CD4-positive, alpha-beta T cell treated with Interleukin-6 for 4 hours (primary cell): ENCODE measurements at places on chromosomes 5 and 9.
A peak's percentile ranks its signal among the peaks of the same experiment; 100 is the strongest.

- DNase-seq, result no peak
Observed at GRCh38 chr5:127993476-127993875, 90.1 kb upstream of the SLC12A2 start.

- peak; percentile 55 for DNase-seq
Observed at GRCh38 chr9:92634712-92635605, 35.0 kb downstream of the IPPK start.

DNA sequence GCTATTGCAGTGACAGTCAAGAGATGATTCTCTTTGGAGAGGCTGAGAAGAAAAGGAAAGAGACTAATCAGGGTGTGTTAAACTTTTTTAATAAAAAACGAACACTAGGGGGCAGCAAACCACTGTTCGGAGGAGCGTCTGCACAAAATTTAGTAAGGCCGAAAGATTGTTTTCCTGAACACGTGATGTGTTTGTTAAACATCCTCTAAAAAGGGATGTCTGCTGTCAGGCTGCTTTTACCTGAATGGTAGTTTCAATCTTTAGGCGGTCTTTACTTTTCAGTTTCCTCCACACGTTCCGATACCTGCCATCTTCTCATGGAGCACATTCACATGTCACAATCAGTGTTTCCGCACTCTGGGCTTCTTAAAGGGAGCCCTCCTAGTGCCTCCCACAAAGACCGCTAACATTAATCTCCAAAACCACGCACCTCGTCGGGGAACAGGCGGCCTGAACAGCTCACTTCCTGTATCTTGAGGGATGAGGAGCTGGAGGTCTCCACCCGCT, 125.2 kb downstream of the GPBP1 start:
- DNase-seq, result peak; percentile 56

- no peak for DNase-seq
Observed at GRCh38 chr5:141913560-141914198, 10.0 kb upstream of the DELE1 start.

- no peak for DNase-seq
Observed at GRCh38 chr9:136204145-136204805, 653 bp downstream of the LHX3 start.

DNA sequence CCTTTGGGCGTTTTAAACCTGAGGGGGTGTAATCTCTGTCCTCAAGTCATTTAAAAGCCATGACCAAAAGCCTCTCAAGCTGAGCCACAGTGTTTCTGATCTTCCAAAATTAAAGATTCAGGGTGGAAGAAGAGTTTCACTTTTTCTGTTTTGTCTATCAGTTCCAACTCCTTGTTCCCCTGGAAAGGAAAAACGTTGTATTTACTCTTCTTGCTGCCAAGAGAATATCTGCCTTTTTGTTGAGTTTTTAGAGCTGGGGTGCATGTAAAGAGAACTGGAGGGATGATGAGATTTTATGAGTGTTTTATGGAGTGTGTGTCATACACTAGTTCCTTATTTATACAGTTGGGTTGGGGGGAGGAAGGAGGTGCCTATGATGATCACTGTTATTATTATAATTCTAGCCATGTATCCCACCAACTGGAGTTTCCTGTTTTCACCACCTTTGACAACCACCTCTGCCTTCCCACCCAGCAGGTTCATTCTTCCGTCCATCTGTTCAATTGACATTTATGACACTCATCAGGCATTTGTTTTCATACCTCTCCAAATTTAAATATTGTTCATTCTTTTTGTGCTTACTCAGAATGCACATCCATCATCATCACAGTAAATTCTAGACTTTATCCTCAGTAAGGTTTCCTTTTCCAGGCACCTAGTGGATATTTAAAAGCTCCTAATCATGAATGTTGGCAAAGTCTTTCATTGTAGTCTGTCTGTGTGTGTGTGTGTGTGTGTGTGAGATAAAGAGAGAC, 97.9 kb upstream of the MPDZ start:
- DNase-seq, result no peak

GRCh38 chr5:23072179-23072578, 219.0 kb upstream of the CDH12 start:
- no peak for DNase-seq

- DNase-seq, result no peak
Observed at GRCh38 chr5:87169300-87169991, 98.2 kb upstream of the RASA1 start.

DNA sequence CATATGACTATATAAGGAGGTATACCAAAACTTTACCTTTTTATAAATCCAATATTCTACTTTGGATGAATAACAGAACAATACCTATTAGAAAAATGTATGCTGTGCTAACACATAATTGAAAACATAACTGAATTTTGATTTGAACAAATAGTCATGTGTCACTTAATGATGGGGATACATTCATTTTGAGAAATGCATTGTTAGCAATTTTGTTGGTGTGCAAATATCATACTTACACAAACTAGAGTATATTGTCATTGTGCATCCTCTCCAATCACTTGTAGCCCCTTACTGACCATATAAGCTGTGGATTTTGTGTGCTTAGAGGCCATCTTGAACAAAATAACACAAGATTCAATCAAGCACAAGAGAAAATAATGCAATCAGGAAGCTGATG, 72.3 kb upstream of the SLCO4C1 start:
- DNase-seq, result no peak
